Right cardiac atrium (tissue), 5 donors: ENCODE measurements at places on chromosomes 13 and 19. TPM values are rescaled to one million over a fixed set of nuclear protein-coding genes. Genes with fewer than 3 reads are reported as not detected.

The FOSB gene
- total RNA-seq, result 16.3 TPM

The WDR62 gene
- 8.0 TPM for total RNA-seq

The ZNF723 gene
- not detected for total RNA-seq

The REEP6 gene
- total RNA-seq, result 1.8 TPM

The NLRP11 gene
- not detected for total RNA-seq

The C1QTNF9 gene
- total RNA-seq, result 0.19 TPM

The IL11 gene
- total RNA-seq, result not detected

The DDA1 gene
- 33.6 TPM for total RNA-seq

The PET100 gene
- 136 TPM for total RNA-seq

The TEAD2 gene
- 53.5 TPM for total RNA-seq

The PNMA8A gene
- total RNA-seq, result 27.4 TPM

The FGF22 gene
- 0.34 TPM for total RNA-seq

The IGLON5 gene
- total RNA-seq, result not detected

The DENND1C gene
- 1.3 TPM for total RNA-seq

The CAMSAP3 gene
- 0.71 TPM for total RNA-seq

The RNF225 gene
- not detected for total RNA-seq

The TYROBP gene
- 39.8 TPM for total RNA-seq

The GRIK5 gene
- 18.3 TPM for total RNA-seq

The NLRP7 gene
- total RNA-seq, result not detected

The ACP7 gene
- not detected for total RNA-seq

The RNF113B gene
- total RNA-seq, result not detected

The OVOL3 gene
- total RNA-seq, result not detected

The HIPK4 gene
- total RNA-seq, result not detected

The PNPLA6 gene
- total RNA-seq, result 63.9 TPM

The TDRD12 gene
- total RNA-seq, result 0.12 TPM

The BCL3 gene
- 14.9 TPM for total RNA-seq

The NCR1 gene
- total RNA-seq, result 0.21 TPM

The NLRP9 gene
- total RNA-seq, result not detected

The S1PR5 gene
- total RNA-seq, result not detected

The GRK1 gene
- total RNA-seq, result not detected

The HOMER3 gene
- 10.2 TPM for total RNA-seq

The NAPSA gene
- total RNA-seq, result not detected

The RASAL3 gene
- total RNA-seq, result 0.97 TPM

The ZNF536 gene
- 2.5 TPM for total RNA-seq

The LRRC63 gene
- total RNA-seq, result not detected

The DIAPH3 gene
- total RNA-seq, result 0.40 TPM

The PCDH9 gene
- total RNA-seq, result 27.8 TPM

The SOX1 gene
- total RNA-seq, result not detected

The TMEM272 gene
- 4.3 TPM for total RNA-seq

The PEG3 gene
- 12.2 TPM for total RNA-seq

The IGFLR1 gene
- total RNA-seq, result 6.3 TPM

The GAMT gene
- total RNA-seq, result 76.2 TPM

The ZNF728 gene
- total RNA-seq, result 4.7 TPM

The KLK11 gene
- total RNA-seq, result 0.69 TPM

The NPAS1 gene
- 0.24 TPM for total RNA-seq

The CD70 gene
- total RNA-seq, result not detected

The MEF2B gene
- 0.42 TPM for total RNA-seq

The FUT6 gene
- not detected for total RNA-seq

The NTF4 gene
- total RNA-seq, result 0.53 TPM

The URAD gene
- not detected for total RNA-seq

The TLE6 gene
- total RNA-seq, result 1.4 TPM

The CYP4F2 gene
- total RNA-seq, result not detected

The KLF12 gene
- 17.4 TPM for total RNA-seq
